Lower lobe of right lung (tissue), 2 donors: ENCODE measurements at places on chromosomes 2 and 18. TPM values are rescaled to one million over a fixed set of nuclear protein-coding genes. Genes with fewer than 3 reads are reported as not detected.
A peak's percentile ranks its signal among the peaks of the same experiment; 100 is the strongest.

- H3K27ac ChIP-seq: no peak overlapping the region
- H3K4me1 ChIP-seq: no peaks in the 10 kb centered on the region
- H3K36me3 ChIP-seq: no peaks in the 10 kb centered on the region
- H3K4me3 ChIP-seq: no peak overlapping the region
Measured at GRCh38 chr2:223735035-223735640, 102.2 kb downstream of the AP1S3 start.

- H3K36me3 ChIP-seq: no peaks in the 10 kb centered on the region
- peaks cover 25% of the 10 kb centered on the region for H3K4me1 ChIP-seq
- no peak overlapping the region for H3K27ac ChIP-seq
- H3K4me3 ChIP-seq: no peak overlapping the region
Measured at GRCh38 chr18:13451213-13451540, 232.6 kb downstream of the LDLRAD4 start.

- peaks cover under 1% of the 10 kb centered on the region for H3K4me1 ChIP-seq
- peaks cover 95% of the 10 kb centered on the region for H3K36me3 ChIP-seq
- H3K27ac ChIP-seq: no peak overlapping the region
- H3K4me3 ChIP-seq: no peak overlapping the region
Measured at GRCh38 chr2:85390941-85391669, 19.1 kb downstream of the CAPG start.

DNA sequence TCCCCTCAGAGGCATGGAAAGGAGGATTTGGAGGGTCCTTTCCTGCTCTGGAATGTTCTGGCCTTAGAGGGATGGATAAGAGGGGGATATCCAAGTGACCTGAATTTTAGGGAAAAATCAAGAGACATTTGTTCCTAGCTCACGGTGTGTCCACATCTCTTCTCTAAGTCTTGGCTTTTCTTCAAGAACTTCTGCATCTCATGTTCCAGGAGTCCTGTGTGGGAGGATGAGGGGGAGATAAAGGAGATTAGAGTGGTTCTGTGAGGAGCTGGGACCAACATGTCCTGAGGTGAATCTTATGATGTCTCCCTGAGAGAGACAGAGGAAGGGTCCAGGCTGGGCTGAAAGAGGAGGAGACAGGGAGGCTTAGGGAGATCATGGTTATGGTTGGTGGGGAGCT, 11.7 kb downstream of the EMX1 start:
- no peak overlapping the region for H3K27ac ChIP-seq
- no peak overlapping the region for H3K4me3 ChIP-seq
- H3K4me1 ChIP-seq: peaks cover 11% of the 10 kb centered on the region
- DNase-seq: no peak

- no peak for DNase-seq
- no peaks in the 10 kb centered on the region for H3K27me3 ChIP-seq
Measured at GRCh38 chr2:207219676-207220501, 54.1 kb upstream of the KLF7 start.

- no peaks in the 10 kb centered on the region for H3K27me3 ChIP-seq
- no peak for DNase-seq
- no peak overlapping the region for H3K27ac ChIP-seq
- no peak overlapping the region for H3K4me3 ChIP-seq
- H3K4me1 ChIP-seq: no peaks in the 10 kb centered on the region
- H3K36me3 ChIP-seq: no peaks in the 10 kb centered on the region
Measured at GRCh38 chr2:143852759-143853158, 667.2 kb downstream of the ZEB2 start.

DNA sequence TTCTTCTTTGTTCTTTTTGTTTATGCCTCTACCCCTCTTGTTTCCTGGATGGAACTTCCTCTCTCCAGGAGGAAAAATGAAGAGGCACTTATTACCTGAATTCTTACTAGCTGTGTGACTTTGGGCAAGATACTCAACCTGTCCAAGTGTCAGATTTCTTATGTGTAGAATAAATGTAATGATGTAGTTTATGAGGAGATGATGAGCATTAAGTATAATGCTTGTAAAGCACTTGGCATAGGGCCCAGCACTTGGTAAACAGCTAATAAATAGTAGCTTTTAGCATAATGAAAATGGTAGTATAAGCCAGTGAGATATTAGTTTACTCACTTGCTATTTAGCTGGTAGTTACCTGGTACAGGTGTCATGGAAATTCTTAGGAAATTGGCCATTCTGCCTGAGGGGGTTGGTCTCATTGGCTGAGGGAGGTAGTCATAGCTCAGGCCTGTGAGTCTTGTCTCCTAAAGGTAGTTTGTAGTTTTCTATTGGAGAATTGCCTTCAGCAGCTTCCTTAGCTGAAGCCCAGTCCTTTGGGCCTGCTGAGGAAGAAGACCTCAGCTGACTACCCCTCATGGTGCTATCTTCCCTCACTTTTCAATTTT, 133.4 kb upstream of the NABP1 start:
- no peaks in the 10 kb centered on the region for H3K27me3 ChIP-seq
- no peaks in the 10 kb centered on the region for H3K36me3 ChIP-seq
- no peak overlapping the region for H3K4me3 ChIP-seq
- H3K4me1 ChIP-seq: no peaks in the 10 kb centered on the region

DNA sequence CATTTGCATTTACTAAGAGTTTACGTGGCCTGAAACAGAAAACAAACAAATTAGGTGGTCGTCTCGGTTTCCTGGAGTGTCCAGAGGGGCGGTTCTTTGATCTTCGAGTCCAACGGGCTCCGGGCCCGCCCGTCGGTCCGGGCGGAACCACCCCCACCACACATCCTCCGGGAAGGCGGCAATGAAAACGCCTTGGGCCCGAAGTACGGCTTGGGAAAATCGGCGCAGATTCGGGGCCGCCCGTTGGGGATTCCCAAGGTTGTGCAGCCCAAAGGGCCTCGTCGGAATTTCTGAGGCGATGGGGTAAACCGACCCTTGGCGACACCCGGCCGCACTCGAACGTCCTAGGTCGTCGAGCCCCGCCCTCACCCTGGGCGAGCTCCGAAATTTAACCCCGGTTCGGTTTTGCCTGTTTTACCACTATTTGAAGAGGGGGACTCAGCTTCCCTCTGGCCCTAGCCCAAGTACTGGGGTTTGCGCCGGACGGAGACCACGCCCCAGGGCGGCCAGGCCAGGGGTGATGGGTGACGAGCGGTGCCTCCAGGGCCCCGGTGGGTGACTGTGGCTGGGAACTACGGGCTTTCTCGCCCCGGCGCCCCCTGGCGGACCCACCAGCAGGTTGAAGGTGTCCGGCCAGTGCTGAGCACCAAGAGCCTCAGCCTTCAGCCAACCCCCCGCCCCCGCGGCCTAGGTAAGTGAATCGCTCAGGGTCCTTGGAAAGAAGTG, 1.9 kb upstream of the CFAP53 start:
- peak overlapping the region; percentile 78 for H3K27ac ChIP-seq
- H3K27me3 ChIP-seq: no peaks in the 10 kb centered on the region
- H3K4me1 ChIP-seq: peaks cover 23% of the 10 kb centered on the region
- H3K36me3 ChIP-seq: peaks cover 45% of the 10 kb centered on the region
- H3K4me3 ChIP-seq: peak overlapping the region; percentile 62

DNA sequence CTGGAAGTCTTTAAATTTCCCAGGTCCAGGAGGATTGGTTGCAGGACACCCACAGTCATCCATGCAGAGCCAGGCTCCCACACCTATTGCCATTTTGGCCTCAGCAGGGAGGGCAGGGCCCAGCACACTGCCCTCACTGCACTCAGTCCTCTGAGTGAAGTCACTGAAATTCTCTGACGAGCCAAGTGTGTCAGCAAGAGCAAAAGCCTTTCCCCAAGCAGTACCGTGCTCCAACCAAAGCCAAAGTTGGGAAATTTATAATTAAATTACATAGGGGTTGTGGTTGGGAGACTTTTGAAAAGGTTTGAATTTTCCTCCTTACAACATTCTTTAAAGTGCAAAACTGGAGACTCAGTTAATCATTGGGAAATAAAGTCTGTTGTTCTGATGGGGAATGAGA, 98.5 kb upstream of the CD226 start:
- no peaks in the 10 kb centered on the region for H3K27me3 ChIP-seq
- no peak overlapping the region for H3K4me3 ChIP-seq
- DNase-seq: no peak

The ADAM23 gene
- 2.5 TPM for total RNA-seq

The IL37 gene
- not detected for total RNA-seq

The PROKR1 gene
- total RNA-seq: not detected

The OBSL1 gene
- total RNA-seq: 49.4 TPM

The DUSP2 gene
- total RNA-seq: 5.5 TPM

The OXER1 gene
- 1.9 TPM for total RNA-seq

The PTRHD1 gene
- 24.6 TPM for total RNA-seq

The RSAD2 gene
- 21.9 TPM for total RNA-seq

The REG3A gene
- total RNA-seq: not detected

The PJVK gene
- 3.0 TPM for total RNA-seq

The ALLC gene
- not detected for total RNA-seq

The OR6B3 gene
- not detected for total RNA-seq

The ABCG8 gene
- total RNA-seq: not detected

The GREB1L gene
- total RNA-seq: 0.74 TPM
